ENCODE measurements at places on chromosomes 2 and 18.

GRCh38 chr2:22934747-22935146 is 450.2 kb upstream of the KLHL29 start:
- no peak for DNase-seq

- DNase-seq, result no peak
Measured at GRCh38 chr2:159982842-159983785, 79.3 kb downstream of the PLA2R1 start.

GRCh38 chr2:127086990-127087790 is 19.8 kb downstream of the BIN1 start:
- no peak for DNase-seq

- no peak for DNase-seq
Measured at GRCh38 chr2:73937899-73938298, 11.2 kb downstream of the DGUOK start.

GRCh38 chr2:179805001-179805400 is 56.4 kb downstream of the ZNF385B start:
- no peak for DNase-seq

GRCh38 chr2:111923276-111923804 is 24.9 kb downstream of the MERTK start:
- DNase-seq, result no peak

- DNase-seq, result no peak
Measured at GRCh38 chr2:240872317-240873097, 3.9 kb downstream of the AGXT start.

DNA sequence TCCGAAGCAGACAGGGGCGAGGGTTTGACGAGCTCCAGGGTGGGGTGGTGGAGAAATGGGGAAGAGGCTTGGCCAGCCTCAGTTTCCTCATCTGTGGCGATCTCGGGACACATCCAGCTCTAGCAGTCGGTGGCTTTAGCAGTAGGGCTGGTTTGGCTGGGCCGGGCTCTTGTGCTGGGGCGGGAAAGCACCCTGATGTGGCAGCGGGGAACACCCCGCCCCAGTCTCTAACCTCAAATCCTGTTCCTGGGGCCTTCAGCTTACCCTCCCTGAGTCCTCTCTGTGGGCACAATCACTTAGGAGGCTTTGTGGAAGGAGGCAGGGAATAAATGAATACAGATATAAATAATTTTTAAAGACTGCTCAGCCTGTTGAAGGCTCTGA is 26.5 kb upstream of the MCFD2 start:
- DNase-seq, result peak; percentile 42

GRCh38 chr2:169493360-169493759 is 14.1 kb downstream of the BBS5 start:
- DNase-seq, result no peak

DNA sequence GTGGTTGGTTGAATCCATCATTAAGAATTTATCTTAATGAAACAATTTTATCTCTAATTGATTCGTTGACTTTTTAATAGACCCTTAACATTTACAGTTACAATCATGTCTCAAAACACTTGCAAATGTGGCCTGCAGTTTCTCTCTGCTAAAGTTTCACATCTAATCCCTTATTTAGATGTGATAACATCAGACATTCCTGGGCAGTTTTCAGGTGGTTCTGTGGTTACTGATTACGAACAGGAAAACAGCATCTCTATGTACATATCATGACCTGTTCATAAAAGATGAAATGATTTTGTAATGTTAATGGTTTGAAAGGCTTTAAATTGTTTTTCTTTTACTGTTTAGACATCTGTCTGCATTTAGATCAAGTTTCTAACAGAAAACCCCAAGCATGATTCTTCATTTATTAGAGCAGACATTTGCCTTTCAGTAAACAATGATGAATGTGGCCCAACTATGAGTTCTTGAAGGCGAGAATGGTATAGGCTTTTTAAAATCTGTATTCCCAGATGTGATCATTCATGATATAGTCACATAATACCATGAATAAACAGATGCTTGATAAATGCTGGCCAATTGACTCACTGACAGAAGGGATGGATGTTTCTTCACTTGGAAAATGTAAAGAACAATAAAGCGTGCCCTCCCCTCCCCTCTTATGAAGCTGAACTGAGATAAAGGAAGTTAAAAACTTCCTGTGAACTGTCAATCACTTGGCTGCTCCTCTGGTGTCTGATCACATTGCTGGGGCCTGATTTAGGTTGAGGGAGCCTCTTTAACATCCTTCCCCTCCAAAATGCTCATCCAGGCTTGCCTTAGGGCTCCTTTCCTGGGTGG is 3.5 kb downstream of the CAPN14 start:
- DNase-seq, result no peak

DNA sequence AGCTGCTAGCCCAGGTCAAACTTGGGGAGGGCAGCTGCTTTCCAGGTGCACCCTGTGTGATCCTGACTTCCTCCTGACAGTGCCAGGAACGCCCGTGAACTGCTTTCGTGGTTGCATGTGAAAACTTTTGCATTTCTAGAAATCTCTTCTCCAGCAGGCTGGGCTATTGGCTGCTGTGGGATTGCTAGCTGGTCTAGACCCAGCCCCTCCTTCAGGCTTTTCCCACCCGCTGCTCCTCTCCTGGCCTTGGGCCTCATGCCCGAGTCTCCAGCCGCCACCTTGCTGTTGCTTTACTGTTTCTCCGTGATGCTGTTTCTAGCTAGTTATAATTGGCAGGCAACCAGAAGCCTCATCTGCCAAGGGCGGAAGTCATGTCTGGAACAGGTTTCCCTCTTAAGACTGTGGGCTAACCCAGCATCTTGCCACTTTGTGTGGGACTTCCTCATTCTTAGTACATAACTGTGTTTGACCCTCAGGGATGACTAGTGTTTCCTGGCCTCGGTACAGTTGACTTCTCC is 27.0 kb upstream of the MGAT4A start:
- no peak for DNase-seq

DNA sequence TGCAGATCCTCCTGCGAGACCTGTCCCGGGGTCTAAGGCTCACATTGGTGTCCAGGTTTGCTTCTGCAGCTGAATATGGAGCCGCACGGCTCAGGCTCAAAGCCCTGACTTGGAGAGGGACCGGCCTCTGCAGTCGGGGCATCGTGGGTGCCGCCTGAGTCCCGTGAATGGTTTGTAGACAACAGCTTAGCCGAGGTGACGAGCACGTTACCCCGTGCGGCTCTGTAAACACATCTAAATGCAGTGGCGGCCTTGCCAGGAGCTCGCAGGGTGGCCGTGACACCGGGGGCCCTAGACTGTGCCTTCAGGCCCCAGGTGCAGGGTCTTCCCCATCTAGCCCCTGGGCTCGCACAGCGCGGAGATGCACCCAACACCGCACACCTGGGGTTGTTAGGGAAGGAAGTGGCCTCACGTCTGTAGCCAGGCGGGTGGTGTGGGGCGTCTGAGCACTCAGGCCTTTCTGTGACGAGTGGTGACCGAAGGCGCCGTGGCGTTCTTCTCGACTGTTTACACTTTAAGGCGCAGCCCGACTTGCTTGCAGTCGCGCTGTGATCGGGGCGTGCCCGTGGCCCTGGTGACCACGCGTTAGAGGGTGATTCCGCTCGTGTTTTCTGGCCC is 91.6 kb downstream of the NFATC1 start:
- DNase-seq, result no peak

GRCh38 chr2:145230546-145230945 is 710.6 kb upstream of the ZEB2 start:
- no peak for DNase-seq

GRCh38 chr2:192011196-192011595 is 164.3 kb upstream of the CAVIN2 start:
- DNase-seq, result no peak

GRCh38 chr2:135797497-135798274 is 39.3 kb downstream of the LCT start:
- DNase-seq, result peak; percentile 57

GRCh38 chr2:65377556-65378192 is 54.7 kb downstream of the SPRED2 start:
- no peak for DNase-seq

GRCh38 chr2:144042751-144043150 is 477.2 kb downstream of the ZEB2 start:
- no peak for DNase-seq

- DNase-seq, result no peak
Measured at GRCh38 chr2:37013315-37013641, 46.9 kb upstream of the STRN start.

GRCh38 chr2:19667085-19667484 is 234.7 kb downstream of the TTC32 start:
- DNase-seq, result no peak

DNA sequence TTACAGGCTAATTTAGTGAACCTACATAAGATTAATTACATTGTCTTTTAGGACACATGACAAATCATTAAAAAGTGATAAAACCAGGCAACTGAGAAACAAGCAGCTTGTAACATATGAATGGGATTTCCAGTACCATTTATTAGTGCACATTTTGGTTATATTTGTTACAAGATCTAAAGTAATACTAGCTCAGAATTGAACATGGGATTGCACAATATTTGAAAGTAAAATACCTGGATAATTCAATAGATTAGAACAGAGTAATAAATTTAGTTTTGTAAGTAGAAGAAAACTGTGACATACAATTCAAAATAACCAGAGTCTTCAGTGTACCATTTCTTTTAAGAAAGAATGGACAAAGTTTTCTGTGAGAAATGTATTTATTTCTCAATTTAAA is 1400.7 kb upstream of the ACVR2A start:
- no peak for DNase-seq

DNA sequence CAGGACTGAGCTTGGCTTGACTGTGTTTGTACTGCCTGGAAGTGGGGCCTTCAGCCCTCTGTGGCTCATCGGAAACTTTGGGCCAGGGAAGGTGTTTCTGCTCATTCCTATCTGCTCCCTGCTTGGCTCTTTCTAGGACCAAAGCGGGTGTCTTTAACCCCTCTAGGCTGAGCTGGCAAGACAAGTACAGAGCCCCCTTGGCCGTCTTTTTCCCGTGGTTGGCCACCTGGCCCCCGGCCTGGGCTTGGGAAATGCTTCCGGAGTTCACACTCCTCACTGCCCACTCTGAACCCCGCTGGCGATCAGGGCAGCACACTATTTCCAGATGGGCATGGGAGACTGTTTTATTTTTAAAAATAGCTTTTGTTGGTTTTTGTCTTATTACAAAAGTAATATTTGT is 243.0 kb downstream of the DYSF start:
- no peak for DNase-seq

GRCh38 chr2:200616193-200616592 is 30.4 kb downstream of the AOX1 start:
- no peak for DNase-seq

GRCh38 chr2:5725794-5726463 is 33.7 kb downstream of the SOX11 start:
- DNase-seq, result no peak

DNA sequence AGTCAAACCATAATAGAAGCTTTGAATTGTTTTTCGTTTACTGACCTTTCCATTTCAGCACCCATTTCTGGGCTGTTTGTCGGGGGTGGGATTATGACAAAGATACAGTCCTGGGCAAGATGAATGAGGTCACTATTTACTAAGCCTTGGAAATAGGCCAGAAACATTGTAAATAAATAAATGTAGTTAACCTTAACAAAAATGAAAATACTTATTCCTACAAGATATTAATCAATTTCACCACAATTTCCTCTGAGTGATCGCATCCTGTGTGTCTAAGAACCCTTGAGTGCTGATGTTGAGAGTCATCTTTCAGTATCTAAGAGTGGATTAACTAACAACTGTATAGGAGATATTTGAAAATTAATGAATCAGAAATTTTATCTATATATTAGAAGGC is 14.0 kb downstream of the ITGA4 start:
- no peak for DNase-seq

DNA sequence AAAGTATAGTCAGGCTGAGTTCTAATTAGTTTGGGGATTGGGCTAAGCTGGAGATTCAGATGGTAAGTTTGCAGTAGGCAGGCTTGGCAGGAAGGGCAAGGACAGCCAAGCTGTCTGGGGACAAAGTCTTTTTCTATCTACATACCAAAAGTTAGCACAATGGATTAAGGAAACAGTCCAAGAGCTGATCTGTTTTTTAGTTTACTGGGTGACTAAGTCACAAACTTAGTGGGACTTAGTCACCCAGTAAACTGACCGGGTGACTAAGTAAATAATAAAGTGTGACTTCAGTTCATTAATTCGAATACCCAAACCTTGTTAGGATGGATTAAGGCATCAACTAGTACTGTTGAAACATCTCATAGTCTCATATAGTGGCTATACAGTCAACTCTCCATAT is 1386.0 kb upstream of the CELF4 start:
- no peak for DNase-seq
